Nasal cavity respiratory epithelium epithelial cell of viscerocranial mucosa (primary cell): ENCODE measurements at places on chromosomes 6 and 20. TPM values are rescaled to one million over a fixed set of nuclear protein-coding genes. Genes with fewer than 3 reads are reported as not detected.

Gene UBR2
- 27.7 and 38.0 TPM in 2 replicates for total RNA-seq

Gene CST4
- not detected in 2 replicates for total RNA-seq

Gene ANKRD66
- total RNA-seq, result not detected in 2 replicates

Gene MTG2
- 19.9 and 21.2 TPM in 2 replicates for total RNA-seq

Gene BIRC7
- total RNA-seq, result not detected in 2 replicates

Gene CALHM5
- total RNA-seq, result under 0.01 and 0.21 TPM in 2 replicates

Gene ADAM33
- total RNA-seq, result not detected in 2 replicates

Gene ATG5
- 71.8 and 87.6 TPM in 2 replicates for total RNA-seq

Gene PARD6B
- total RNA-seq, result 14.8 and 19.1 TPM in 2 replicates

Gene FLRT3
- 34.2 and 44.2 TPM in 2 replicates for total RNA-seq

Gene ASIP
- total RNA-seq, result not detected in 2 replicates

Gene TREML2
- under 0.01 TPM in 1 of 2 replicates, not detected in the other for total RNA-seq

Gene UTRN
- 35.2 and 53.4 TPM in 2 replicates for total RNA-seq

Gene FAM83C
- 0.93 and 1.7 TPM in 2 replicates for total RNA-seq

Gene PSMB9
- total RNA-seq, result 1.4 and 8.9 TPM in 2 replicates

Gene IL17F
- total RNA-seq, result not detected in 2 replicates
